ENCODE measurements at places on chromosomes 6 and 20. TPM values are rescaled to one million over a fixed set of nuclear protein-coding genes. Genes with fewer than 3 reads are reported as not detected.
A peak's percentile ranks its signal among the peaks of the same experiment; 100 is the strongest.

The ZNF311 gene
- 2.7 TPM for polyA plus RNA-seq

GRCh38 chr6:85116475-85116874, 333.4 kb upstream of the NT5E start:
- no peak overlapping the region for H3K4me3 ChIP-seq
- DNase-seq: no peak
- H3K4me1 ChIP-seq: peaks cover 6% of the 10 kb centered on the region
- no peaks in the 10 kb centered on the region for H3K36me3 ChIP-seq
- H3K27ac ChIP-seq: no peak overlapping the region

- H3K27ac ChIP-seq: no peak overlapping the region
- no peaks in the 10 kb centered on the region for H3K27me3 ChIP-seq
- no peaks in the 10 kb centered on the region for H3K36me3 ChIP-seq
These were observed 359.7 kb downstream of the MAFB start for GRCh38 chr20:40329321-40329720.

GRCh38 chr6:142542704-142543233, 241.0 kb downstream of the ADGRG6 start:
- no peaks in the 10 kb centered on the region for H3K27me3 ChIP-seq
- DNase-seq: peak; percentile 61
- no peaks in the 10 kb centered on the region for H3K36me3 ChIP-seq
- H3K27ac ChIP-seq: no peak overlapping the region
- peaks cover 2% of the 10 kb centered on the region for H3K4me1 ChIP-seq

The TP53TG5 gene
- 0.73 TPM for polyA plus RNA-seq

- H3K4me3 ChIP-seq: no peak overlapping the region
- no peaks in the 10 kb centered on the region for H3K27me3 ChIP-seq
- no peak overlapping the region for H3K27ac ChIP-seq
- H3K4me1 ChIP-seq: peaks cover 18% of the 10 kb centered on the region
These were observed 229.3 kb upstream of the ECI2 start for GRCh38 chr6:4364711-4365110.

The SLC22A1 gene
- polyA plus RNA-seq: 0.15 TPM

The ECT2L gene
- 0.18 TPM for polyA plus RNA-seq

The DST gene
- 157 TPM for polyA plus RNA-seq

DNA sequence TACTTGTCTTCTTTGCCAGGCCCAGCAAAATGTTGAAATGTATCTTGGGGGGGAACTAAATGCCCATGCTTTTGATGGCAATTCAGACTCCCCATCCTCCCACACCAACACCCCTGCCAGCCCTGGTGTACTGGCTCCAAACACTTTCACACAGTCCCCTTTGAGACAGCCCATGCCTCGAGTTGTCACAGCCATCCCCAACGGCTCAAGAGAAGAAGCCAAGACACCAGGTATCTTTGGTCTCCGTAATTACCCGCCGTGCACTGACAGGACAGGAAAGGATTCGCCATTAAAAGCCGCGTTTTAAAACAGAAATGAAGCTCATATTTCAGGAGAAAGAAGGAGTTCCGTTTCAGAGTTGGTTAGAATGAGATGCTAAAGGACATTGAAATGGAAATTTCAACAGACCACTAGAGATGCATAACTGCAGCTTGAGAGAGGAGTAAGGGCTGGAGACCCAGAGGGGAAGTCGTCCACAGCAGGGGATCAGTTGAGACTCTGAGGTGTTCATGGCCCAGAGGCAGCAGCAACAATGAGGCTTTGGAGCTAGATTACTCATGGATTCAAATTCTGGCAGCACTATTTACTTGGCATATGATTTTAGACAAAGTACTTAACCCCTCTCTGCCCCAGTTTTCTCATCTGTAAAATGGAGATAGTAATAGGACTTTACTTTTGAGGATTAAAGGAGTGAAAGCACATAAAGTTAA, 63.5 kb upstream of the ADGRF1 start:
- no peak overlapping the region for H3K27ac ChIP-seq
- peaks cover 4% of the 10 kb centered on the region for H3K4me1 ChIP-seq
- no peak overlapping the region for H3K4me3 ChIP-seq

DNA sequence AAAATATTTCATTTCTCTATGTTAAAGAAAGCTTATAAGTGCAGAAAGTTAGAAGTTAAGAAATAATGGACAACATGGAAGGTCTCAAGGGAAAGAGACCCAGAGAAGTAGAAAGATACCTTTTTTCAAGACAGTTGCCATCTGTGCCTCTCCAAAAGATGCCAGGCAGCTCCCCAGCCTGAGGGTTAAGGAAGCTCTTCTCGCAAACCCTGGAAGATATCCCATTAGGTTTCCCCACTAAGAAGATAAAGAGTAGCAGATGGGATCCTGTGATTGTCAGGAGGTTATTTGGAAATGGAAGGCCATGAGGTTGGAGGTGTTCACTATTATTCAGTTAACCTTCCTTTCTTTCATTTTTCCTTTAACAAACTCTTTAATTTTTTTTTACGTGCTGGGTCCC, 110.1 kb upstream of the SIM1 start:
- DNase-seq: no peak
- H3K4me1 ChIP-seq: no peaks in the 10 kb centered on the region
- no peak overlapping the region for H3K4me3 ChIP-seq
- H3K36me3 ChIP-seq: no peaks in the 10 kb centered on the region
- H3K27ac ChIP-seq: no peak overlapping the region

- H3K36me3 ChIP-seq: peaks cover 52% of the 10 kb centered on the region
- no peaks in the 10 kb centered on the region for H3K27me3 ChIP-seq
- no peaks in the 10 kb centered on the region for H3K4me1 ChIP-seq
- no peak overlapping the region for H3K4me3 ChIP-seq
- no peak for DNase-seq
These were observed 13.4 kb downstream of the TRIM38 start for GRCh38 chr6:25975923-25976560.

DNA sequence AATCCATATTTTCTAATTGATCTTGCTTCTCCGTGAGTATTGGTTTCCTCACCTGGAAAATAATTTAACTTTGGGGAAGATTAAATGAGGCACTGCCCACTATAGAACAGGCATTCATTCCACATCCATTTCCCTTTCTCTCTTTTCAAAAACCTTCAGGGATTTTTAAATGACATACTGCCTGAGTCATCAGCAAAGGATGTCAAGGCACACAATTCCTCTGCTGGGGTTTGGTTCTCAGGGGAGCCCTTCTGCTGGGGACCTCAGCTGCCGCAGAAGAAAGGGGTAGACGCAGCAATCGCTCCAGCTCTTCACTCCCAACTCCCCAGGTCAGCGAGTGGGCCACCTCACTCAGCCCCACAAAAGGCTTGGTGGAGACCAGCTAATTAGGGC, 90.7 kb upstream of the BACH2 start:
- no peaks in the 10 kb centered on the region for H3K4me1 ChIP-seq
- H3K36me3 ChIP-seq: no peaks in the 10 kb centered on the region
- peaks cover 3% of the 10 kb centered on the region for H3K27me3 ChIP-seq
- H3K27ac ChIP-seq: no peak overlapping the region

DNA sequence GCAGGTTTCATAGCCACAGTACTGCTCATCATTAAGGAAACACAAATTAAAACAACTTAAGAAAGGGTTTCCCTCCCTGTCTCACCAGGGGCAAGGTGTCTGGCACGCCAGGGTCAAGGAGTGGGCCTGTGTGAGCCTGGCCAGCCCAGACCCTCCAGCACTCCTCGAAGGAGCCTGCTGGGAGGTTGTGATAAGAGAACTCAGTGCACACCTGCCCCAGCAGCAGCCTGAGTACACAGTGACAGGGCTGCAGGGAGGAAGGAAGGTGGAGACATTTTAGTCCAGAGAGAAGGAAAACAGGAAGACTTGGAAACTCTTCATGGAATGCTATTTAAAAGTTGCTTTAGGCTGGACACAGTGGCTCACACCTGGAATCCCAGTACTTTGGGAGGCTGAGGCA, 14.1 kb downstream of the NINL start:
- H3K27me3 ChIP-seq: no peaks in the 10 kb centered on the region
- peaks cover 4% of the 10 kb centered on the region for H3K36me3 ChIP-seq
- no peak overlapping the region for H3K4me3 ChIP-seq
- DNase-seq: no peak
- no peak overlapping the region for H3K27ac ChIP-seq

DNA sequence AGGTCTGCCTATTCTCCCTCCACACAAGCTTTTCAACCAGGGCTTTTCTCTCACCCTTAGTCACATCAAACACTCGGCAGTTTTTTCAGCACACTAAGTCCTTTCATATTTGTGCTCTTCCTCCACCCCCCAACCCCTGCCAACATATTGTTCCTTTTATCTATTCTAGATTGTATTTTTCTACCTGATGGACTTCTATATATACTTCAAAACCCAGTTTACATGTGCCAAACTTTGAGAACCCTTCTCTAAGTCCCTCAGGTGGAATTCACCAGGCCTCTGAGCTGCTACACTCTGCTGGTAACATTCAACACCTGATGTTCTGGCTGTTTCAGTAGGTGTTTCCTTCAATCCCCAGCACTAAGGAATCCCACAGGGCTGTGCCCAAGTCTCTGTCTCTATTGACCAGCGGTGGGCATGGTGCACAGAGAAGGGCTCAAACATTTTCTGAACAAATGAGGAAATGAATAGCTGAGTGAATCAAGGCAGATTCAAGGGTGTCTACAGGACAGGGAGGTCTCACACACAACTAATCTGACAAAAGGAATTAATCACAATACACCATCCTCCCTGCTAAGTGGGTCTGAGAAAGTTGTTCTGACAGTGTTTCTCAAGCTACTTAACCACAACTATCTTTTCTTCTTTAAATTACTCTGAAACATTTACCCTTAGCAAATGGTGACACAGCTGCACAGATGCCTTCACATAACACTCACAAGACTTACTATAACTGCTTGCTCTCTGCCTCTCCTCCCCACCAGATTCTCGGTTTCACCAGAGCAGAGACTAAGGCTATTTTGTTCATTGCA, 166.5 kb downstream of the TSHZ2 start:
- no peak overlapping the region for H3K4me3 ChIP-seq
- H3K27ac ChIP-seq: no peak overlapping the region
- peaks cover 4% of the 10 kb centered on the region for H3K4me1 ChIP-seq
- H3K27me3 ChIP-seq: no peaks in the 10 kb centered on the region
- DNase-seq: no peak
- H3K36me3 ChIP-seq: no peaks in the 10 kb centered on the region

GRCh38 chr6:19836799-19837510, at the start of gene ID4:
Gene ID4, plus strand, starts transcription at chr6:19837370. Its CDS starts 385 bp downstream, at chr6:19837755.
- peak within 1 kb of the TSS; percentile 81 for H3K27ac ChIP-seq
- H3K27me3 ChIP-seq: peaks cover 19% of the 10 kb centered on the region
- H3K36me3 ChIP-seq: no peaks in the 10 kb centered on the region
- peak within 1 kb of the TSS; percentile 71 for H3K4me3 ChIP-seq
- H3K4me1 ChIP-seq: peaks cover 8% of the 10 kb centered on the region
- DNase-seq: peak; percentile 97

DNA sequence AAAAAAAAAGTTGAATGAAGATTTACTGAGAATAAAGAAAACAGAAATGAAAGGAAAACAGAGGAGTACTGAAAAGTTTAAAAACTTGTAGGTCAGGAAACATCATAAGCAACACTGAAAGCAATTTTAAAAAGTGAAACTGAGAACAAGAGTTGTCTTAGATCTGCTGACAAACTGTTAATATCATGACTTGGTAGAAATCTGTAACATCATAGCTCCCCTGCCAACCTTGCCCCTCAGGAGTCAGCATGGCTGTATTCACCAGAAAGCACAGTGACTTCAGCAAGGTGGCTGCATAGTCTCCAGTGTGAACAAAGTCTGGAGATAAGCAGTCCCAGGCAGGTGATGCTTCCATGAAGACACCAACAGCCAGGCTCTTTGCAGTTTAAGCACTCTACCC, 5.3 kb downstream of the NAA20 start:
- peaks cover 18% of the 10 kb centered on the region for H3K36me3 ChIP-seq
- H3K27me3 ChIP-seq: no peaks in the 10 kb centered on the region
- peaks cover 14% of the 10 kb centered on the region for H3K4me1 ChIP-seq
- H3K4me3 ChIP-seq: no peak overlapping the region

The PPP1R3G gene
- 1.4 TPM for polyA plus RNA-seq

The SLX4IP gene
- 4.7 TPM for polyA plus RNA-seq

- peak; percentile 48 for DNase-seq
- no peaks in the 10 kb centered on the region for H3K27me3 ChIP-seq
- no peak overlapping the region for H3K4me3 ChIP-seq
- H3K27ac ChIP-seq: no peak overlapping the region
These were observed 157.0 kb upstream of the CITED2 start for GRCh38 chr6:139531148-139532115.

GRCh38 chr20:62085206-62085605, 19.5 kb upstream of the TAF4 start:
- H3K27me3 ChIP-seq: peaks cover 4% of the 10 kb centered on the region
- H3K27ac ChIP-seq: no peak overlapping the region
- peaks cover 2% of the 10 kb centered on the region for H3K4me1 ChIP-seq
- DNase-seq: no peak

The MOXD1 gene
- 4.0 TPM for polyA plus RNA-seq

DNA sequence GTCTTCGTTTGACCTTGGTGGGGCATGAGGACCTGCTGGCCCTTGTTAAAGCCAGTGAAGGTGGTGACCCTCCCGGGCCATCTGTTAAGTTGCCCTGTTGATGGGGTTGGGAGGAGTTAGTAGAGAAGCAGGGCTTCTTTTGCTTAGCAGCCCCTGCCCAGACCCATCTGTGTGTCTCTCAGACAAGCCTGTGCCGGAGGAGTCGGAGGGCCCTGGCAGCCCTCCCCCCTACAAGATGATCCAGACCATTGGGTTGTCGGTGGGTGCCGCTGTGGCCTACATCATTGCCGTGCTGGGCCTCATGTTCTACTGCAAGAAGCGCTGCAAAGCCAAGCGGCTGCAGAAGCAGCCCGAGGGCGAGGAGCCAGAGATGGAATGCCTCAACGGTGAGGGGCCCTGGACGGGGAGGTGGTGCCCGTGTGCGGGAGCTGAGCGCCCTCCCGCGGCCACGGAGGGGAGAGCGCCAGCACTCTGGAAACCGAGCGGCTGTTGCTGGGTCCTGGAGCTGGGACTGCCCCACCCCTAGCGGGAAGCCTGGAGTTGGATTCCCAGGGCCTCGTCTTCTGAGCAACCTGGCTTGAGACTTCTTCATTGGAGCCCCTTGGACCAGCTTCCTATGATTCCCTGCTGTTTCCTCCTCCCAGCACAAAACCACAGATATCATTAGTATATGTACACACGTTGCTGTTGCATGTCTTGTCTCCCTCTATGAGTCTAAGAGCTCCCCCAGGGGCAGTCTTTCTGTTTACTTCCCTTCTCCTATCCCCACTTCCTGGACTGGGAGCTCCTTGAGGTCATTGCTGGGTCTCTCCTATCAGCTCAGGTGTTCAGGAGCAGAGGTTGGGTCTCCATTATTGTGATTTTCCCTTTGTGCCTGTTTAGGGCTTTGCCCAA, 27.6 kb upstream of the SRF start:
- no peaks in the 10 kb centered on the region for H3K27me3 ChIP-seq
- peak overlapping the region; percentile 2 for H3K4me3 ChIP-seq

DNA sequence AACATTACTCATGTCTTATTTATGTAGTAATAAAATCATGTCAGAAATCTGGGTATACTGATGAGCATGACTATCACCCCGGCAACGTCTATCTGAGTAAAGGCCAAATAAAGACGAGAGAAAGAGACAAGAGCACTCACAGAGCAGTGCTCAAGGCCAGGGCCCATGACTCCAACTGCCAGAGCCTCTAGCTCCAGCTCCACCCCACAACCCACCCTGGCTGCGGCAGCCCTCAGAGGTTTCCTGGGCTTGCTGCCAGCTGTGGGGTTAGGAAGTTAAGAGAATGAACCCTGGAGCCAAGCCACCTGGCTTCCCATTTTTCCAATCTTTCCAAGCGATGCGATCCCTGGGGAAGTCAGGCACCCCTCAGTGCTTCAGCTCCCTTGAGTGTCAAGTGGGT, 92.0 kb upstream of the PAX1 start:
- no peak overlapping the region for H3K4me3 ChIP-seq
- H3K36me3 ChIP-seq: no peaks in the 10 kb centered on the region
- H3K27ac ChIP-seq: no peak overlapping the region
- H3K27me3 ChIP-seq: peaks cover 5% of the 10 kb centered on the region
